Omental fat pad (tissue), 4 donors: ENCODE measurements at places on chromosomes 2 and 18. TPM values are rescaled to one million over a fixed set of nuclear protein-coding genes. Genes with fewer than 3 reads are reported as not detected.
A peak's percentile ranks its signal among the peaks of the same experiment; 100 is the strongest.

DNA sequence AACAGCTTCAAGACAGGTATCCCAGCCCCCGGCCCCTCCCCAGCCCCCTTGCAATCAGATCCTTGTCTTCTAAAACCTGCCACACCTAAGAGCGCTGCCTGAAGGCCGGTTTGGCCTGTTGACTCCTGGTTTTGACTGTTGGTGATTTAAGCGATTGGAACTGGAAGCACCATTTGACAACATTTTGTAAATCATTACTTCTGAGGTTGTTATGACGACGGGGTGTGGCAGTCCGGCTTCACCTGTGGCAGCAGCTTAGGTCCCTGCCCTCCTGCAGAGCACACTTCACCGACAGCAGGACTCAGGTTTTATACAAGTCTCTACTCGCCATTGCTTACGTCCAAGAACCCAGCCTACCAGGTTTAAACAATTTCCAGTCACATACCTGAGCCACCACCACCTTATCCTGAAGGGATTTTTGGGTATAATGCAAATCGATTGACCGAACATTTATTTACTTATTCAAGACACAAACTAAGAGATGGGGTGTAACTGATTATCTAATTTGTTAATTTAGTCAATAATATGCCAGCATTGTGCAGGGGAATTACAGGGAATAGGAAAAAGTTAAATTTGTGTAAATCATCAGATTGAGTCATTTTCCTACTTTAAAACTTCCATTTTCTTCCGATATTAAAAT is 707 bp upstream of the DGUOK start:
- no peak for DNase-seq

DNA sequence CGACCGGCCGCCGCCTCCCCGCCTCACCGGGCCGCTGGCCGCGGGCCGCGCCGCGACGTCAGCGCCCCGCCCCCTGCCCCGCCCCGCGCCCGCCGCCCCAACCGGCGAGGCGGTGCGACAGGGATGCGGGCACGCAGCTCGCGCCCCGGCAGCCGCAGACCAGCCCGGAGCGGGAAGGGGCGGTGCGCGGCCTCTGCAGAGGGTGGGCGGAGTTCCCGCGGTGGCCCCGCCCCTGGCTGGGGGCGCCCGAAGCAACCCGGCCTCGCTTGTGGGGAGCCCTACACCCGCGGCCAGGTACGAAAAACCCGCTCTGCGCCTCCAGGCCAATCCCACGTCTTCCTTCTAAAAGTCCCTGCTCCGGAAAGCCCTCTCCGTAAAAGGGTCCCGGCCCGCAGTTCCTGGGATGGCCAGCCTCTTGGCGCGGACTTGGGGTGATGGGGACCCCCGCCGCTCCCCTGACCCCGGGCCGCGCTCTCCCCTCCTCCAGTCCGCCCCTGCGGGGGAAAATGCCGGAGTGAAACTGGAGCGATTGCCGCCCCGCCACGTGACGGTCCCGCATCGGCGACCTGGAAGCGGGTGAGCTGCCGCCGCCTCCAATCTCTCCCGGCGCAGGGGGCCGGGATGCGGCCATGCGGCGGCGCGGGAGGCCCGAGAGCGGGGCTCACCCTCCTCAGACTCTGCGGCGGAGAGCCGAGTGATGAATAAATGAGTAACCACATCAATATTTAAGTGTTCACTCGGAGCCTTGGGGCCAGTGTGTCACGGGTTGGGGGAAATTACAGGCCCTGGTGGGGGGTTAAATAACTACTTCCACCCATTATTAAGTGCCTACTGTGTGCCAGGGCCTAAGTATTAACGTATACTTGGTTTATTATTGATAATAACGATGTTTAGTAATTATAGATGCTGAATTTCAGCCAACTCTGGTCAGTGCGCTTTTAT is at the start of gene RAB11FIP5:
Gene RAB11FIP5 (minus strand): TSS at position 36 of the 942 bp plus-strand sequence. CDS start 171 bp downstream, outside the sequence.
- peak; percentile 62 for DNase-seq

GRCh38 chr2:16324544-16324937 is 341.1 kb downstream of the CYRIA start:
- no peak for DNase-seq

- no peak for DNase-seq
These were observed 99.0 kb downstream of the NOL10 start for GRCh38 chr2:10590742-10591141.

Gene ATOH8
- total RNA-seq = 17.1 TPM

Gene DSG1
- total RNA-seq = 0.19 TPM
